ENCODE measurements at places on chromosomes 2 and 18.

DNA sequence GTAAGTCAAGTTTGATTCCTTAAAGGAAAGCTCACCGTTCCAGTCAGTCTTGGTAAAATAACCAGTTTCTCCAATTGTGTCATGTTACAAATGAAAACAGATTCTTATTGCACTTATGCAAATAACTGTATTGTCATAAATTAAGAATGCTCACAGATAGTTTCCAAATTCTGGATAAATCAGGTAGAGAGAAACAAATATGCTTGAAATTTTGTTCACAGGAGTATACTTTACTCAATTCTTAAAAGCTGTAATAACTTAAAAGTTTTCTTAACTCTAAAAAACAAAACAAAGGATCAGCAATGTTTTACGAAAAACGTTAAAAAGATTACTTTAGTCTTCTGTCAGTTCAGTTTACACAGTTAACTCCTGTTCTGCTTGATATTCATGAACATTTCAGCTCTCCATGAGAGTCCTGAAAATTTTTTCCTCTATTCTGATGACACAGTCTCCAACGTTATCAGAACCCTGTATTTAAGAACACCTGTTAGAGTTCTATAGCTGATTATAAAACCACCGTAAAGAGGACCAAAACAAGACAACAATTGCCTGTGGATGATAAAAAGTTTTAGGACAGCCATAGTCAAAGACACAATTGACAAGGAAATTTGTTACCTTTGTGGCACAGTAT is 4.4 kb downstream of the GAL3ST2 start:
- DNase-seq: no peak

- DNase-seq: no peak
Observed at GRCh38 chr2:218161644-218162043, 5.1 kb downstream of the CXCR1 start.

- DNase-seq: no peak
Observed at GRCh38 chr18:13265008-13265910, 46.7 kb downstream of the LDLRAD4 start.

- no peak for DNase-seq
Observed at GRCh38 chr2:39696838-39697237, 31.1 kb downstream of the TMEM178A start.

- DNase-seq: no peak
Observed at GRCh38 chr2:222622910-222623309, 33.0 kb downstream of the FARSB start.

GRCh38 chr2:86785456-86785855 is 5.3 kb downstream of the CD8A start:
- DNase-seq: no peak

- DNase-seq: no peak
Observed at GRCh38 chr2:202030691-202031090, 3.0 kb upstream of the FZD7 start.

Measured in stimulated activated CD8-positive, alpha-beta memory T cell treated with anti-CD3 and anti-CD28 coated beads, Interleukin-4, amount 100 ng/mL, for 4 hours (primary cell).